HT1080 (cell line): ENCODE measurements at places on chromosomes 5 and 9. TPM values are rescaled to one million over a fixed set of nuclear protein-coding genes. Genes with fewer than 3 reads are reported as not detected.

GRCh38 chr5:36407396-36407795 is 105.7 kb upstream of the RANBP3L start:
- peak; percentile 41 for DNase-seq

The LIFR gene
- 3.0 and 4.0 TPM in 2 replicates for total RNA-seq

The SPATA31C1 gene
- total RNA-seq, result not detected in 2 replicates

DNA sequence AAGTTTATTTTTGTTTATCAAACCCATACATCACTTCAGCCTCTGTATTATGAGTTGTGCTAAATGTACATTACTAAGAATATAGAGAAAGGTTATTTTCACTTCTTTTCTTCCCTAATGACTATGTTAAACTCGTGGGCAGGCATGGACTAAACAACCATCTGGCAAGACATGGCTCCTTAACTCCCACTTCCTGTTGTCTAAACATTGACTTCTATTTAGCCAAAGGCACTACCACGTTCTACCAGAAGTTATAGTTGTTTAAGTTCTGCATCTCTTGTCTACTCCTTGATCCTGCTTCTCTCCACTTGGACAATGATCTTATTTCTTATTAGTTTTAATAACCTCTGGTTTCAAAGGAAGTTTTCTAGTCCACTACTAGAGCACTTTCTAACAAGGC is 136.1 kb downstream of the MACIR start:
- DNase-seq, result no peak

The UBQLN1 gene
- 133 and 173 TPM in 2 replicates for total RNA-seq

GRCh38 chr5:169742771-169743296 is 105.8 kb downstream of the DOCK2 start:
- peak; percentile 91 for DNase-seq

GRCh38 chr9:80204054-80204453 is 632.3 kb downstream of the TLE4 start:
- no peak for DNase-seq

DNA sequence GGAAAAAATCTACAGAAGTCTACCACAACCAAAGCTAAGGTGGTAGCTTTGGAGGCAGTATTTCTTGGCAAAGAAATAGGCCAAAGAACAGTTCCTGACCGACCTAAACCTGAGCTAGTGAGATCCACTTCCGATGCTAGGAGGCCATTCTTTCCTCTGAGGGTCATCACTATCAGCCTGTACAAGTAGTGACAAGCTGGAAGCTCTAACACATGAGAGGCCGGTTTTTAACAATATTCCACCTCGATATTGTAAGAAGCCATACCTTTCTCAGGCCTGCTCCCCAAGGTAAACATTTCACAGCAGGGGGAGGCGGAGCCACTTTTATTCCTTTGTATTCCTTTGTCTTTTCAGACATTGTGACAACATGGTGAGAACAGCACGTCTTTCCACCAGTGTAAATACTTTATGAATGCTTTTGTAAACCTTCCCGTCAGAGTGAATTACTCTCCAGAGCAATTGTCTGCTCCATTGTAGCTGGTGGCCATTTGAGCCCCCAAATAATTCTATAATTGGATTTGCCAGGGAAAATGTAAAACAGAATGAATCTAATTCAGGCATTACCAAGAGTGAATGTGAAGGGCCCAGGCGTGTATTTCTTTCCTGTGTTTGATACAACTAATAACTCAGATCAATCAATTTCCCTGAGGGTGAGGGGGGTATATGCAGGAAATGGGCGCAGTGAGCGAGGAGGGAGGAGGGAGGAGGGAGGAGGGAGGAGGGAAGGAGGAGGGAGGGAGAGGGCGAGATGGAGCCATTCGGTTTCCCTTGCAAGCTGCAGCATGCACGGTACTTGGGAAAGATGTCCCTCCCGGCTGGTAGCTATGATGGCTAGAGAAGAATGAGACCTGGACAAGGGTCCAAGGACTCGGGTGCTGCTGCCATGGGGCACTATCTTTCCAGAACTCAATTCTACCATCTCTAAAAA is 166.6 kb downstream of the CDK5RAP2 start:
- DNase-seq, result no peak

DNA sequence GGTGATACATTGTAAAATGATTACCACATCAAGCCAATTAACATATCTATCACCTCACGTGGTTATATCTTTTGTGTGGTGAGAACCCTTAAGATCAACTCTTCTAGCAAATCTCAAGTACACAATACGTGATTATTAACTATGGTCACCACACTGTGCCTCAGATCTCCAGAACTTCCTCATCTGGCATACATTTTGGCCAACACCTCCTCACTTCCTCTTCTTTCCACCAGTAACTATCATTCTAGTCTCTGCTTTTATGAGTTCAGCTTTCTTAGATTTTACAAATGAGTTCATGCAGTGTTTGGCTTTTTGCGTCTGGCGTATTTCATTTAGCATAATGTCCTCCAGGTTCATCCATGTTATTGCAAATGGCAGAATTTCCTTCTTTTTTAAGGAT is 35.8 kb downstream of the PRKACG start:
- no peak for DNase-seq

- peak; percentile 54 for DNase-seq
Measured at GRCh38 chr9:94941211-94941875, 214.8 kb downstream of the AOPEP start.
